ENCODE measurements at places on chromosomes 13 and 19. TPM values are rescaled to one million over a fixed set of nuclear protein-coding genes. Genes with fewer than 3 reads are reported as not detected.
A peak's percentile ranks its signal among the peaks of the same experiment; 100 is the strongest.

GRCh38 chr19:52336117-52336790 is at the start of gene ZNF610:
ZNF610 (plus strand) TSS chr19:52336243; CDS start chr19:52349173, 12,930 bp downstream.
- DNase-seq: peak; percentile 93

The ZNF541 gene
- total RNA-seq: 0.20 TPM

GRCh38 chr13:29210676-29211075 is 384.8 kb downstream of the SLC7A1 start:
- no peak for DNase-seq

The SKA3 gene
- total RNA-seq: 1.8 TPM

DNA sequence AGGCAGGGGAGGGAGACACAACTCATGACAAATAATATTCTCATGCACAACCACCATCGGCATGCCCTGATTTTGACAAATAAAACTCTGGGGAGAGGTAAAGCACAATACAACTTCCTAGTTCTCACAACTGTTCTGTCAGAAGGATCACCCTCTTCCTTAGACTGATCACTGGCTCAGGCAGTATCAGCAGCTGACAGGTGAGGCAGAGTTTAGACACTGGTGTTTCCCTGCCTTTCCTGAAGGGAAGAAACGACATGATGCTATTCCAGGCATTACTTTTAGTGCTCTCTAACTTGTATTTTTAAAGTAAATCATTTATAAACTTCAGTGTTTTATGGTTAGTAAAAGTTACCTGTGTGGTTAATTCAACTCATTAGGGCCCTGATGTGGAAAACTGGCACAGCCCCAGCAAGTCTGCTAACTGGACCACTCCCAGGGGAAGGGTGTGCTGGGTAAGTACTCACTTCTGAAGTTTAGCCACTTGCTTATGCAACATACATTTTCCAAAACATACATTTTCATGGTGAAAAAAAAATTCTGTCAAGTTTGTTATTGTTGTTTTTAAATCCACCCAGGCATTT is 82.8 kb downstream of the CRYL1 start:
- DNase-seq: no peak

- DNase-seq: no peak
These were observed 5.4 kb upstream of the C19orf38 start for GRCh38 chr19:10842788-10843187.

- DNase-seq: peak; percentile 51
These were observed 524 bp downstream of the NAA16 start for GRCh38 chr13:41311406-41312175.

The UQCR11 gene
- total RNA-seq: 127 TPM

GRCh38 chr19:19615086-19615485 is 3.4 kb downstream of the PBX4 start:
- no peak for DNase-seq
